ENCODE measurements at places on chromosomes 3 and 15. TPM values are rescaled to one million over a fixed set of nuclear protein-coding genes. Genes with fewer than 3 reads are reported as not detected.

Gene RIOX2
- 32.7 TPM for total RNA-seq

Gene ERC2
- total RNA-seq, result 0.09 TPM

Gene CLEC3B
- 10.5 TPM for total RNA-seq

Gene GATA2
- total RNA-seq, result 5.5 TPM
